ENCODE measurements at places on chromosomes 4 and X. TPM values are rescaled to one million over a fixed set of nuclear protein-coding genes. Genes with fewer than 3 reads are reported as not detected.

MAGEB2 gene
- polyA plus RNA-seq, result not detected

STAP1 gene
- polyA plus RNA-seq, result 9.9 TPM

GPR78 gene
- polyA plus RNA-seq, result not detected

GAB3 gene
- polyA plus RNA-seq, result 1.7 TPM

USP46 gene
- polyA plus RNA-seq, result 3.0 TPM

DCHS2 gene
- polyA plus RNA-seq, result not detected

All from naive thymus-derived CD4-positive, alpha-beta T cell (primary cell).